ENCODE measurements at places on chromosomes 7 and 10.
A peak's percentile ranks its signal among the peaks of the same experiment; 100 is the strongest.

- DNase-seq: no peak
These were observed 11.0 kb upstream of the LFNG start for GRCh38 chr7:2508327-2509215.

DNA sequence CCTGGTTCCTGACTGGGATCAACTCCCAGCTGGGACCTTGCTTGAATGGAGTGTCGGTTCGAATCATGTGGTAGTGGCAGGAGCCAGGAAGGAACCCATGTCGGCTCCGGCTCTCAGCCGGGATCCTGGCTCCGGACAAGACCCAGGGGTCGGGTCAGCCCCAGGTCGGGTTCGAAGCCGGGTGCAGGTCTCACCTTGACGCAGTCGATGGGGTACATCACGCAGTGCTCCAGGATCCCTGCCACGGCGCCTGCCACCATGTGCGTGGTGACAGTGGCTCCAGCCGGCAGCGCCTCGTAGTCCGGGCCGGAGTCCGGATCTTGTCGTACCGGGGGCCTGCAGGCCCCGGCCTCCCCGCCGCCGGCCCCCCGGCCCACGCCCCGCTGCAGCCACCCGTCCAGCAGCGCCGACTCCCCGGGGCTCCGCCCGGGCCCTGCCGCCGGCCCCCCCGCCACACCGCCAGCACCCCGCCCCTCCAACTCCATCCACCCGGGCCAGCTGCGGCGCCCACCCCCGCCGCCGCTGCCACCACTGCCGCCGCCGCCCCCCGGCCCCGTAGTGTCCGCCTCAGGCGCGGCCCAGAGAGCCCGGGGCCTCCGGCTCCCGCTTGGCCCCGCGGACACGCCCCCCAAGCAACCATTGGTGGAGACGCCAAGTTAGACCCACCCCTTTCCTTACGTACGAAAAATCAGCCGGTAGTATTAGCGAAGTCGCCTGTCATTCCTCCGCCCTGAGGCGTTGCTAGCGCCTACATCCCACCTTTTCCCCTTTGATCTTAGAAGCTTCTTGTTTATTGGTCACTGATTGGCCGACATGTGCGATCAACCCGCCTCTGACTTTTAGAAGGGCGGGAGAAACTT, at the start of gene SLC25A28:
TSS of gene SLC25A28 (minus strand) at position 589 of the 860 bp plus-strand sequence. CDS start at position 485, 104 bp downstream.
- DNase-seq: peak; percentile 30

DNA sequence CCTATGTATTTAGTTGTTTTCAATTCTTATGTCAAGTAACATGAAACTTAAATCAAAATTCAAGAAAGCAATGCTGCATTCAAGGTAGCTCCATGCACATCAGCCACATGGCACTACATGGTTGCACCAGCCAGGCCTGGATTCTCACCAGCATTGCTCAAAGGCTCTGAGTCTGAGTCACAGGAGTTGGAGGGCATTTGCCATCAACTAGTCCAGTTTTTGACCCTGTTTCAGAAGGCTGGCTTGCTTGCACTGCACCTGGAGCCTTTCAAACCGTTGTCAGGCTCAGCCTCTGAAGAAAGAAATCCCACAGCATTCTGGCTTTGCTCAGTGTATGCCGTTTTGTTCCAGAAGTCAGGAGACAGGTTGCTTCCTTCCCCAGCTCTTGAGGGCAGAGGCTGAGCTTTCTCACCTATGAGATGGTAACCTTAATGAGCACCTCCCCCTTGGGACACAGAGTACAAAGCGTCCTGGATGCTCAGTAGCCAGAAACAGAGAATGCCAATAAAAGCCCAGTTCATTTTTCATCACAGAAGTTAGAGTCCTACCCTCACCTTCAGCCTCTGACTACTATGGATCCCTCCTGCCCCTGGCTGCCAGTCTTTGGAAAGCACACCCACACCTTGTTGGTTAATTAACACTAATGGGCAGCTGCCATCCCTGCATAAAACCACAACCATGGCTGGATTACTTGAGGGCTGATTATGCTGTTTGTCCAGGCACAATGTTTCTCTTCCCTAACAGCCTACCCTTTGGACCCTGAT, 288.4 kb upstream of the LRRTM3 start:
- no peak for DNase-seq

- DNase-seq: no peak
These were observed 49.8 kb upstream of the PDZD8 start for GRCh38 chr10:117424883-117425649.

GRCh38 chr10:117268258-117268657, 27.3 kb downstream of the SLC18A2 start:
- DNase-seq: no peak

GRCh38 chr10:75495434-75496190, 64.2 kb downstream of the LRMDA start:
- DNase-seq: no peak

DNA sequence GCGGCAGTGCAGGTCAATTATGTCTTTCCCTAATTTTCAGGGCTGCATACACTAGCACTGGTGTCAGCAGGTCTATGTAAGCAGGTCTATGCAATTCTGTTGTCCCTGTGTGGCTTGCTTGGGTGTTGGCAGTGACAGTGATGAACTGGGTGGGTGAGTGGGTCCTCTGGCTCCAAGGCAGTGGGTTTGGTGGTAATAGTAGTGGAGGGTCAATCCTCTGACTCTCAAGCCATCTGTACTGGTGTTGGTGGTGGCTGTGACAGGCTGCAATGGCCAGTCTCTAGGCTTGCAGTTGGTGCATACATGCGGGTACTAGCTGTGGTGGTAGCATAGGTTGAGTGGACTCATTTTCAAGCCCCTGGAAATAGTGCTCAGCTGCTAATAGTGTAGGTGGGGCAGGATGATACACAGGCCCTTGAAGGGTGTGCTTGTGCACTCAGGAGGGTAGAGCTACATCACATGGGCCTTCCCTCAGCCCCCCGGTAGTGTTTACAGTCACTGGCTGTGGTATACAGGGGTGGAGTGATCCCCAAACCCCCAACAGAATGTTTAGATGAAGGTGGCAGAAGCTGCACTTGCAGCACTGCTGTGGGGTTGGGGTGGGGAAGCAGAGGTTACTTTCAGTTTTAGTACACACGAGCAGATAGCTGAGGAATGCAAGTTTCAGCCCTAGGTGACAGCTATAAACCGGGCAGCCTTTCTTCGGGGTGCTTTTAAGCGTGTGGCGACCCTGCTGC, 331.3 kb downstream of the PCDH15 start:
- DNase-seq: no peak

DNA sequence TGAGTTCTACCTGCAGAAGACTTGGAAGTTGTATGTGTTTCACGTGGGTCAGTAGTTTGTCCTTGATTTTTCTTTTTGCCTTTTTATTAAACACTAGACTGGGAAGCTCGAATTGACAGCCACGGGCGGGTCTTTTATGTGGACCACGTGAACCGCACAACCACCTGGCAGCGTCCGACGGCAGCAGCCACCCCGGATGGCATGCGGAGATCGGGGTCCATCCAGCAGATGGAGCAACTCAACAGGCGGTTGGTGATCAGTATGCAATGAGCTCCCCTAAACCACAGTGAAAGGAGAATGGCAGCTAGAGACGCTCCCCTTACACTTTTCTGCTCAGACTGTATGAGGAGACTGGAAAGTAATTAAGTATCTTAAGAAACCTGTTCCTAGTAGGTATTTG, 126.7 kb upstream of the STK17A start:
- DNase-seq: no peak

- no peak for DNase-seq
These were observed 1.3 kb downstream of the FIGNL1 start for GRCh38 chr7:50448823-50449222.

- no peak for DNase-seq
These were observed 24.3 kb downstream of the RGS10 start for GRCh38 chr10:119518176-119518575.

- no peak for DNase-seq
These were observed 69.8 kb downstream of the MET start for GRCh38 chr7:116741625-116742316.

DNA sequence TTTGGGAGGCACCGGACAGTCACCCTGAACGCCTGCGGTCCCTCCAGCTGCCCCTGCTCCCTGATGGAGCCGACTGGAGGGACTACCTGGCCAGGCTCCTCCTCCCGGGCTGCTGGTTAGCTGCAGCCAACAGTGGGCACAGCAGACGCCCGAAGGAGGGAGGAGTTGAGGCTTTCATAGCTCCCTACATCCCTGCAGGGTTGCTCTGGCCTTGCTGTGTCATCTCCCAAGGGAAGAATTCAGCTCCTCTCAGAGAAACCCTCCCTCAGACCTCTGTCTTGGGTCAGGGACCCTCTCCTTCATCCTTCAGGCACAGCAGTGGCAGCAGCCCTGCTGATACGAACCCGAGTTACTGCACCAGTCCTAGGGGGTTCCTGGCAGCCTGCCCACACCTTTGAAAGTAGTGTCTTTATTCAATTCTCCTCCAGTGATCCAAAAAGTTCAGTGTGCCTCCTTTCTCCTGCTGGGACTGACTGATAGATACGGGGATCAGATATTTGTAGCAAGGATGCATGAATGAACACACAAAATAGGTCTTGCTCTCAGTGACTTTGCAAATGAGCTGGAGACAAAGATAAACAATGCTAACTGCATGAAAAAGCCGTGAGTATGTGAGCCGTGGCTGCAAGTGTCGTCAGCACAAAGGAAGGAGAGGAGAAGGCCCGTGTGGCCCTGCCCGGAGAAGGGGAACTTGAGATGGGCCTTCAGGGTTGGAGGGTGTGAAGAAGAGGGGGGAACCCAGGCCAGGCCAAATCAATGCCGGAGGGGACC, 136.6 kb downstream of the PRKAG2 start:
- no peak for DNase-seq

- DNase-seq: no peak
These were observed 32.0 kb upstream of the NPFFR1 start for GRCh38 chr10:70315815-70316214.

GRCh38 chr7:157573244-157573643, 236.4 kb downstream of the DNAJB6 start:
- DNase-seq: no peak

GRCh38 chr7:134707663-134708378, 61.2 kb downstream of the BPGM start:
- DNase-seq: no peak

- no peak for DNase-seq
These were observed 145.2 kb upstream of the PFKP start for GRCh38 chr10:2921956-2922680.

GRCh38 chr10:75860009-75860408, 428.6 kb downstream of the LRMDA start:
- no peak for DNase-seq

- no peak for DNase-seq
These were observed 120.1 kb downstream of the PTPN20 start for GRCh38 chr10:47031211-47031900.

DNA sequence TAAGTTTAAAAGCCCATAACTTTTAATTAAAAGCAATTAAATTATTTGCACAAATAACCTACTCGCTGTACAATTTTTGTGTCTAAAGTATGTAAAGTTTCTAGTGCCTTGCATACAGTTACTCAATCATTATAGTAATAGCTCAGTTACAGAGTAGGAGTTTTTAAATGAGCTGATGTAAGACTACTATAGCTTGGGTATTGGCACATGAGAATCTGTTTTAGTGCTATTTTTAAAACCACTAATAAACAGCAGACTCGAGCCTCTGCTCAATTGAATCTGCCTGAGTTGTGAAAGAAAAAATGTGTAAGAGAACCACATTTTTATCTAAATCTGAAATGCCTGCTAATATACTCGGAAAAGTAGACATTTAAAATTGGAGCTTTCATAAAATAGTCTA, 31.1 kb downstream of the CTNNA3 start:
- no peak for DNase-seq

GRCh38 chr7:50276483-50276882, 28.0 kb upstream of the IKZF1 start:
- no peak for DNase-seq

All from cortex of kidney (tissue), 1 donor.